ENCODE measurements at places on chromosomes 13 and 19. TPM values are rescaled to one million over a fixed set of nuclear protein-coding genes. Genes with fewer than 3 reads are reported as not detected.
A peak's percentile ranks its signal among the peaks of the same experiment; 100 is the strongest.

The DNASE2 gene
- 14.6 TPM for total RNA-seq

DNA sequence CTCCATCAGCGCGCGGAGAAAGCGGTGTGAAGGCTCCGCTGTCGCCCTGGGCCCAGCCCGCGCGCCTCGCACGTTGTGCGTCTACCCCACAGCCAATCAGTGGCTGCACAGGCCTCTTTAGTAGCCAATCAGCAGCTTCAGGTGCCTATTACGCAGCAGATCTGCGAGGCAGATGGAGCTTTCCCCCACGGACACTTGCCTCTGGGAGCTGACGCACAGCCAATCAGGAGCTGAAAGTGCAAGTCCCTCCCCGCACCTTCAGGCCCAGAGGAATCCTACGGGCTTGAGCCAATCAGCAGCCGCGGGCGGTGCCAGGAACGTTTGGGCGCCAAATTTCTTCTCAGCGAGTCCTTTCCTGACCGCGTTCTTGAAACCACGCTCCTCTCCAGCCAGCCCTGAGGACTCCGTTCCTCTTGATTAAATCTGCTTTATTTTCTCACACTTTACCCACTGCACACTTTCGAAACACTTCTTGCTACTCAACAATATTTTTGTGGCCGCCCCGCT, 39.9 kb downstream of the SIGLEC7 start:
- H3K4me3 ChIP-seq: no peak overlapping the region
- DNase-seq: no peak
- H3K27ac ChIP-seq: no peak overlapping the region
- H3K4me1 ChIP-seq: no peaks in the 10 kb centered on the region

- peaks cover 26% of the 10 kb centered on the region for H3K27me3 ChIP-seq
- peak within 1 kb of the TSS; percentile 55 for H3K4me3 ChIP-seq
- peak; percentile 94 for DNase-seq
- peak within 1 kb of the TSS; percentile 31 for H3K27ac ChIP-seq
Measured at GRCh38 chr19:53881482-53882390, at the start of gene PRKCG. Gene PRKCG (plus strand): TSS chr19:53882197. CDS start chr19:53882495, 298 bp downstream.

The SHFL gene
- 22.8 TPM for total RNA-seq
